ENCODE measurements at places on chromosomes 11 and 22.
A peak's percentile ranks its signal among the peaks of the same experiment; 100 is the strongest.

DNA sequence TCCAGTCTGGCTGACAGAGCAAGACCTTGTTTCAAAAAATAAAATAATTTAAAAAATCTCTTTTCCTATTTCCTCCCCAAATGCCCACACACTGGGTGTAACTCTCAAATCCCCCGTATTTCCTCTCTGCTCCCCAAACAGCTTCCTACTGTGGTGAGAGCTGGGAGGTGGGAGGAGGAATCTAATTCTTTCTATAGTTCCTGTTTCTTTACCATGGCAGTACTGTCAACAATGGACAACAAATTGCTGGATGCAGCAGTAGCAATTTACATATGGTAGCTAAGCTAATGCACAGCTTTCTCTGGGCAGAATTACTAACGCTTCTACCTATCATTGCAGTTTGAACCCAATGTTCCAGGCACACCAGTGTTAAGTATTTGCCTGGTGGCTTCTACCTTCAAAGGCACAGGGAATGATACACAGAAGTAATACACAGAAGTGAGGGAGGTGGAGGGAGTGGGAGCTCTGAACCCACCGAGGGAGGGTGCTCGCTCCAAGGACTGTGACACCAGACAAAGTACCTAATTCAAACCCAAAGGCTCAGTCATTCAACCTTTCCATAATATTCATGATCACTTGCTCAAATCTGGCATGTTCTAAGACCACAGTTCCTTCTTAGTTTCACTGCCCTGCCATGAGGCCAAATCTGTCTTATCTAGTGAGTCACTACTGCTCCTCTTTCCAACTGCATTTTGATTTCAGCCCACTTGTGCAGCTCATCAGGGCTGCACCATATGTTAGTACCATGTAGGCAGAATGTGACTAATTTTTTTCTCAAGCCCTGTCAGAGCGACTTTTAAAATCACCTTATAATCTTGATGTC is 37.9 kb downstream of the CELF1 start:
- DNase-seq, result peak; percentile 82

DNA sequence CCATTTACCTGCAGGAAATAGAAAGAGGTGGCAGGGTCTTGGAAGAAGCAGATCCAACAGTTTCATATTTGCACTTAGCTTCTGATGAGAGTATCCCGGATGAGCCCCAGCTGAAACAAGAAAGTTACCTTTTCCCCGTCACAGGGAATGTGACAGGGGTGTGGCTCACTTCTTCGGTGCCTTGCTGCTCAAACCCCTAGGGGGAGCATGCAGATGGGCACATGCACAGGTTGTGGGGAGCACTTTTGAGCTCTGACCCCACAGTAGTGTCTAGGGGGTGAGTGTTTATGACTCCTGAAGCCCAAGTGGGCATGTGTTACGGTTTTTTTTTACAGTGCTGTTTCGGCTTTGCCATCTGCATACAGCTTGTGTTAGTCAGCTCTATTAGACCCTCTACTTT is 1221.0 kb downstream of the JRKL start:
- DNase-seq, result no peak

GRCh38 chr22:22848364-22848866 is 39.2 kb upstream of the IGLL5 start:
- peak; percentile 51 for DNase-seq

GRCh38 chr11:112662554-112662953 is 298.7 kb upstream of the NCAM1 start:
- no peak for DNase-seq

GRCh38 chr22:41003066-41003465 is 51.9 kb downstream of the RBX1 start:
- DNase-seq, result no peak

- DNase-seq, result no peak
These were observed 1.2 kb downstream of the TUBA8 start for GRCh38 chr22:18111759-18112330.

DNA sequence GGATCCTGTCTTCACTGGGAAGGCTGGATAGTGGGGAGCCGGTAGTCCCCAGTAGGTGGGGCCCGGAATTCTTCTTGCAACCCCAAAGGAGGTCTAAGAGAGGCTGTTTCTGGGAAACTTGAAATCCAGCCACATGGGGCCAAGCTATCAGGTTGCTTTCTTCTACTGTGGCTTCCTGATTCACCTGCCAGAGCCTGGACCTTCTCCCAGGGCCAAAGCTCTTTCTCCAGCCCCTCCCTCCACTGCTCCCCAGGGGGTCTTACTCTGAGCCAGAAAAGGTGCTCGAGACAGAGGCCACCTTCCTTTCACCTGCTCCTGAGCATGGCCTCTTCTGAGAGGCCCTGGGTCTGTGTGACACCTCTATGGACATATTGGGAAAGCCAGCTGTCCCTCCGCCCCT is 9.1 kb downstream of the TST start:
- DNase-seq, result no peak

GRCh38 chr11:111320728-111321568 is 22.6 kb downstream of the POU2AF3 start:
- DNase-seq, result no peak

GRCh38 chr11:57323167-57323854 is 1.4 kb downstream of the TNKS1BP1 start:
- DNase-seq, result peak; percentile 51

DNA sequence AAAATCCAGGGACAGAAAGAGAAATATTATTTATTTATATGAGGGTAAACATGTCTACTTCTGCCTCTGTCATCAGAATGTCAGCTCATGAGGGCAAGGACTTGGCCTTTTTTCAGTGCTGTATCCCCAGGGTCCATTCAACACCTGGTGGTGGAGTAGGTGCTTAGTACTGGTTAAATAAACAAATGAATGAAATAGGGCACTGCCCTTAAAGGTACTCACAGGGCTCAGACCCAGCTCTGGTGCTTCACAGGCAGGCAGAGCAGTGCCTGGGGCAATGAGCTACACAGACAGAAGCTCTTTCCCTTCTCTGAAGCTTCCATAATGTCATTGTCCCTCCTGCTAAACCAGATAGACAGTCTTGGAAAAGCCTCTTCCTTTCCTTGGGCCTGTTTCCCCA is 30.9 kb downstream of the P4HA3 start:
- no peak for DNase-seq

Measured in cardiac fibroblast (primary cell).